Activated B cell treated with CpG ODN at 0.5 μM for 24 hours (primary cell): ENCODE measurements at places on chromosomes 6 and 20.

- peaks cover 3% of the 10 kb centered on the region for H3K4me1 ChIP-seq
- H3K27ac ChIP-seq: no peak overlapping the region
- H3K27me3 ChIP-seq: no peaks in the 10 kb centered on the region
- H3K36me3 ChIP-seq: no peaks in the 10 kb centered on the region
- no peak for DNase-seq
- no peak overlapping the region for H3K4me3 ChIP-seq
Observed at GRCh38 chr6:11552442-11552841, 14.9 kb downstream of the TMEM170B start.

GRCh38 chr20:57065646-57066045, 200.8 kb downstream of the BMP7 start:
- no peaks in the 10 kb centered on the region for H3K36me3 ChIP-seq
- H3K27ac ChIP-seq: no peak overlapping the region
- no peak overlapping the region for H3K4me3 ChIP-seq
- H3K27me3 ChIP-seq: peaks cover 34% of the 10 kb centered on the region

DNA sequence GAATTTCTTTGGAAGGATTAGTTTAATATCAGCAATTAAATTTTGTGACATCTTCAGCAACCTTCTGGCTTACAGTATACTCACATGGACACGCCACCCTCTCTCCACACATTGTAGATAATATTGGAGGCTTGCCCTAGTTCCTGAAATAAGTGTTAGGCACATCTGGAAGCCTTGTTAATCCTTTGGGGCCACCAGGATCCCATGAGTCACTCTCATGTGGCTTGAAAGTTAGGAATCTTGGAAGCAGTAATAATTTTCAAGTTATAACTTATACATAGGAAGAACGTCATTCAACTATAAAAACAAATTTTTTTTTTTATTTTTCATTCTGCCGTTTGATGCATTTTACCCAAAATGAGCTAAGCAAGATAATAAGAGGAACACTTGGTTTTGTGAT, 20.5 kb downstream of the LAMA4 start:
- H3K4me1 ChIP-seq: no peaks in the 10 kb centered on the region
- no peaks in the 10 kb centered on the region for H3K36me3 ChIP-seq
- no peak overlapping the region for H3K27ac ChIP-seq
- H3K27me3 ChIP-seq: peaks cover 8% of the 10 kb centered on the region

- H3K4me1 ChIP-seq: peaks cover 78% of the 10 kb centered on the region
- peak overlapping the region; percentile 90 for H3K27ac ChIP-seq
- DNase-seq: no peak
- H3K27me3 ChIP-seq: no peaks in the 10 kb centered on the region
- peaks cover 12% of the 10 kb centered on the region for H3K36me3 ChIP-seq
- H3K4me3 ChIP-seq: peak overlapping the region; percentile 69
Observed at GRCh38 chr6:26477426-26477825, 19.7 kb downstream of the BTN2A1 start.

GRCh38 chr6:148807784-148808183, 61.0 kb downstream of the UST start:
- H3K4me3 ChIP-seq: no peak overlapping the region
- no peak overlapping the region for H3K27ac ChIP-seq
- H3K4me1 ChIP-seq: peaks cover 37% of the 10 kb centered on the region

- no peaks in the 10 kb centered on the region for H3K27me3 ChIP-seq
- peaks cover 22% of the 10 kb centered on the region for H3K36me3 ChIP-seq
- no peak overlapping the region for H3K4me3 ChIP-seq
- peaks cover 36% of the 10 kb centered on the region for H3K4me1 ChIP-seq
Observed at GRCh38 chr20:45888681-45889080, 1.3 kb upstream of the SPATA25 start.

- no peak for DNase-seq
- H3K4me1 ChIP-seq: peaks cover 27% of the 10 kb centered on the region
Observed at GRCh38 chr6:134630508-134631121, 312.7 kb upstream of the SGK1 start.

GRCh38 chr6:156250593-156250992, 526.6 kb upstream of the ARID1B start:
- no peaks in the 10 kb centered on the region for H3K36me3 ChIP-seq
- DNase-seq: no peak
- no peak overlapping the region for H3K27ac ChIP-seq
- peaks cover 9% of the 10 kb centered on the region for H3K4me1 ChIP-seq

GRCh38 chr20:41165001-41165882, 27.9 kb downstream of the PLCG1 start:
- no peaks in the 10 kb centered on the region for H3K27me3 ChIP-seq
- peaks cover 17% of the 10 kb centered on the region for H3K4me1 ChIP-seq
- DNase-seq: no peak
- H3K27ac ChIP-seq: no peak overlapping the region
- H3K4me3 ChIP-seq: no peak overlapping the region

- H3K4me1 ChIP-seq: peaks cover 9% of the 10 kb centered on the region
- no peak for DNase-seq
- H3K4me3 ChIP-seq: no peak overlapping the region
- H3K36me3 ChIP-seq: peaks cover 72% of the 10 kb centered on the region
- no peak overlapping the region for H3K27ac ChIP-seq
- H3K27me3 ChIP-seq: no peaks in the 10 kb centered on the region
Observed at GRCh38 chr6:37303891-37304503, 46.1 kb upstream of the TMEM217 start.

DNA sequence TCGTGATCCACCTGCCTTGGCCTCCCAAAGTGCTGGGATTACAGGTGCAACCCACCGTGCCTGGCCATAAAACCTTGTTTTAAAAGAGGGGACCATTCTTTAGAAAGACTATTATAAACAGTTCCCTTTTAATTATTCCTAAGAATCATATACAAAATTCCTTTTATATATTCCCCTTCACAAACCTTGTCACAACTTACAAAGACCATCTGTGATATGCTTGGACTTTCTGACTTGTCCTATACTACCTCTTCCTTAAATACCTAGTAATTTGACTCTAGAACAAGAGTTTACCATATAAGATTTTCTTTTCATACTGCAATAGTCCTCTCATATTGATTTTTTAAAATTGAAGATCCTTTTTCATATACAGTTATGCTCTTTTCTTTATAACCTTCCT, 135.8 kb upstream of the PRSS16 start:
- H3K36me3 ChIP-seq: no peaks in the 10 kb centered on the region
- peaks cover 10% of the 10 kb centered on the region for H3K27me3 ChIP-seq
- DNase-seq: no peak
- H3K4me3 ChIP-seq: no peak overlapping the region
- H3K27ac ChIP-seq: no peak overlapping the region

- H3K36me3 ChIP-seq: no peaks in the 10 kb centered on the region
- H3K27ac ChIP-seq: no peak overlapping the region
- no peaks in the 10 kb centered on the region for H3K4me1 ChIP-seq
- DNase-seq: no peak
- H3K4me3 ChIP-seq: no peak overlapping the region
Observed at GRCh38 chr6:50778696-50779095, 40.0 kb upstream of the TFAP2B start.

- no peak for DNase-seq
- no peak overlapping the region for H3K27ac ChIP-seq
- no peak overlapping the region for H3K4me3 ChIP-seq
- no peaks in the 10 kb centered on the region for H3K36me3 ChIP-seq
- H3K4me1 ChIP-seq: no peaks in the 10 kb centered on the region
Observed at GRCh38 chr20:62445553-62446340, 18.4 kb upstream of the RBBP8NL start.

- DNase-seq: no peak
- no peak overlapping the region for H3K4me3 ChIP-seq
- H3K4me1 ChIP-seq: no peaks in the 10 kb centered on the region
- no peak overlapping the region for H3K27ac ChIP-seq
Observed at GRCh38 chr6:934686-935085, 241.7 kb upstream of the EXOC2 start.

DNA sequence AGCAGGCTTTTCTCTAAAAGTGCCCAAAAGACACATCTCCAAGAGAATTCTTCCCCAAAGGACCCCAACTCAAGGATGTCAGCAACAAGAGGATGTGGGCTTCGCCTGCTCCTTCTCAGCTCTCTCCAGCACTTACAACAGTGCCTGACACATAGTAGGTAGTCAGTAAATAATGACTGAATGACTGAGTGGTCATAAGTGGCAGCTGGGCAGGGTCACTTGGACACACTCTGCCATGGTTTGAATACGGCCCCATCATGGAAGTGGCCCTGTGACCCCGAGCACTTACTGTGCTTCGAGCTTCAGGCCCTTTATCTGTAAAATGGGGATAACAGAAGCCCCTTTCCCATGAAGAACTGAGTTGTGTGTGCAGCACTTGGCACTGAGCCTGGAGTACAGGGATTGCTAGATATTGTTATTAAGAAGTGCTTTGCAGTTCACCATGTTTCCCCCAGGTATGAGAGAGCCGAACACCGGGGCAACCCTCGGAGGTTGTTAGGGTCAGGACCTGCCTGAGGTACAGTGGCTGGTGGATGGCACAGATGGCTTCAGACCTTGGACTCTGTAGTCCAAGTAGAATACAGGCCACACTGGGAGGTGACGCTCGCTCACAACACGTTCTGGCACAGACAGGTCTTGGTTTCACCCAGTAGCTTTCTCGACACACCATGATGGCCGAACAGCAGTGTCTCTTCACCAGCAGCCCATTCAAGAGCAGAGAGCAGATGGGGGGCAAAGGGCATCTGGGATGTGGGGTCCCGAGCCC, 56.0 kb downstream of the NOL4L start:
- DNase-seq: no peak
- H3K36me3 ChIP-seq: no peaks in the 10 kb centered on the region
- H3K4me1 ChIP-seq: peaks cover 55% of the 10 kb centered on the region
- H3K27me3 ChIP-seq: no peaks in the 10 kb centered on the region
- H3K4me3 ChIP-seq: no peak overlapping the region

DNA sequence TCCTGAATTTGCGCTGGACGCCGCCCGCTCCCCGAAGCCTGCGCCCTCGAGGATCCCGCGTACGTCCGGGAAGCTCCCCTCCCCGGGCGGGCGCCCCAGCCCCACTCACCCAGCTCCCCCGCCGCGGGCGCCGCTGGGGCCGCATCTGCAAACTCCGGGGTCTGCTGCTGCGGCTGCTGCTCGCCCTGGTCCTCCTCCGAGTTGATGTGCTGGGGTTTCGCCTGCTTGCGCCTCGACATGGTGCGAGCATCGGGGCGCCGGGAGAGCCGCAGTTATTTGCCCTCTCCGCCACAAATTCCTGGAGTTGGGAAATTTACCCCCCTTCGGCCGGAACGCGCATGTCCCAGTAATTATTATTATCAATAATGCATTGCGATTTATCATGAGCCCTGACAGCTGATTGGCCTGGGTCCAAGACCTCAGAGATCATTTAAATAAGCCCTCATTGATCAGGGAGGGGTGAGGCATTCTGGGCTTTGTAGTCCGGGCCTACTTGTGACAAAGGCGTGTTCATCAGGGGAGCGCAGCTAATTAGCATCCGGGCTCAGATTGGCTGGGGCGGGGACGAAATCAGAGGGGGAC, at the start of gene SALL4:
Gene SALL4 (minus strand): TSS at position 352 of the 582 bp plus-strand sequence. CDS start 113 bp downstream, at position 239.
- H3K4me3 ChIP-seq: no peak within 1 kb of the TSS
- DNase-seq: no peak

- no peaks in the 10 kb centered on the region for H3K4me1 ChIP-seq
- DNase-seq: no peak
- H3K27ac ChIP-seq: no peak overlapping the region
- no peaks in the 10 kb centered on the region for H3K36me3 ChIP-seq
- no peaks in the 10 kb centered on the region for H3K27me3 ChIP-seq
Observed at GRCh38 chr6:74973591-74973990, 232.3 kb downstream of the COL12A1 start.

DNA sequence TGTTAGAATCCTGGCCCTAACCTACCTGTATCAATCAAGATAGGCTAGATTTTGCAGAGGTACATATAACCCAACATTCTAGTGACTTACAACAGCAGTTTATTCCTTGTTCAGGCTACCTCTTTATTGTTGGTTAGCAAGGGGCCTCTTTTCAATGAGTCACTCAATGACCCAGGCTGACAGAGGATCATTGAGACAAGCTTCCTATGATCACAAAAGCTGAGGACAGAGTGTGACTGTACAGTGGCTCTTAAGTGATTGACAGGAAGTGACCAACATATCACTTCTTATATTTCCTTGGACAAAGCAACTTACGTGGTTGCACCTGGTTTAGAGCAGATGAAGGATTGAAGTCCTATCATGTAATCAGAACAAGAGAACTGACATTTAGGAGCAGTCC, 740.9 kb downstream of the FRK start:
- H3K27me3 ChIP-seq: no peaks in the 10 kb centered on the region
- no peak overlapping the region for H3K4me3 ChIP-seq
- no peaks in the 10 kb centered on the region for H3K4me1 ChIP-seq
- no peak for DNase-seq

DNA sequence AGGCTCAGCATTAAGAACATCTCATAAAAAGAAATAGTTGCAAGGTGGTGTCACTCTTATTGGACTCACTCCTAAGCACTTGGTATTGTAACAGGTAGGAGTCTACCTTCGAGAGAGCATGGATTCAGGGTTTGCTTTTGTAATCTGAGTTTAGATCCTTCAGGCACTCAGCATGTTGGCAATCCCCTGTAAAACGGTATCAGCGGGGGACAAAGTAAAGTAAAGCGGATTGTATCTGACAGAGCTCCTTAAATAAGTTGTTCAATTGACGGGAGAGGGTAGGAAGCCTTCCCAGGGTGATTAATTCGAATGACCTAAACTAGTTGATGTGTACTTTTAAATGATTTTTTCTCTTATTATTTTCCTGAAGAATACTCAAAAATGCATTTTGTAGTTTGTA, 869.8 kb upstream of the EPHA7 start:
- no peaks in the 10 kb centered on the region for H3K27me3 ChIP-seq
- no peaks in the 10 kb centered on the region for H3K36me3 ChIP-seq
- no peak for DNase-seq
- H3K4me3 ChIP-seq: no peak overlapping the region

DNA sequence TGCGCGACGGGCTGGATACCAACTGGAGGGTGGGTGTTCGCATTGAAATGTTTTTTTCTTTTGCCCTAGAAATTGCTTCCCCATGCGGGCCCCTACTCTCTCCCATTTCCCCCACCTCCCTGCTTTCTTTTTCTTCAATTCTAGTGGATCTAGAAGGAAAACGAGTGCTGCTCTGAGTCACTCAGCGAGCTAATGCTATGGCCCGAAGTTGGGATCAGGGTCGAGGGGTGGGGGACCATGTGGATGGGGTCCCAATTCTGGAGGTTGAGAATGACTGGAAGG, 71.5 kb downstream of the SOX4 start:
- H3K4me1 ChIP-seq: peaks cover 32% of the 10 kb centered on the region
- no peaks in the 10 kb centered on the region for H3K36me3 ChIP-seq
- H3K27me3 ChIP-seq: peaks cover 55% of the 10 kb centered on the region
- H3K4me3 ChIP-seq: peak overlapping the region; percentile 52
- no peak for DNase-seq

- H3K36me3 ChIP-seq: no peaks in the 10 kb centered on the region
- H3K27me3 ChIP-seq: peaks cover 7% of the 10 kb centered on the region
- no peak for DNase-seq
- H3K4me3 ChIP-seq: no peak overlapping the region
Observed at GRCh38 chr20:5402903-5403531, 86.3 kb upstream of the PROKR2 start.
